Head of caudate nucleus (tissue), 42 donors: ENCODE measurements at places on chromosomes 7 and 10.

DNA sequence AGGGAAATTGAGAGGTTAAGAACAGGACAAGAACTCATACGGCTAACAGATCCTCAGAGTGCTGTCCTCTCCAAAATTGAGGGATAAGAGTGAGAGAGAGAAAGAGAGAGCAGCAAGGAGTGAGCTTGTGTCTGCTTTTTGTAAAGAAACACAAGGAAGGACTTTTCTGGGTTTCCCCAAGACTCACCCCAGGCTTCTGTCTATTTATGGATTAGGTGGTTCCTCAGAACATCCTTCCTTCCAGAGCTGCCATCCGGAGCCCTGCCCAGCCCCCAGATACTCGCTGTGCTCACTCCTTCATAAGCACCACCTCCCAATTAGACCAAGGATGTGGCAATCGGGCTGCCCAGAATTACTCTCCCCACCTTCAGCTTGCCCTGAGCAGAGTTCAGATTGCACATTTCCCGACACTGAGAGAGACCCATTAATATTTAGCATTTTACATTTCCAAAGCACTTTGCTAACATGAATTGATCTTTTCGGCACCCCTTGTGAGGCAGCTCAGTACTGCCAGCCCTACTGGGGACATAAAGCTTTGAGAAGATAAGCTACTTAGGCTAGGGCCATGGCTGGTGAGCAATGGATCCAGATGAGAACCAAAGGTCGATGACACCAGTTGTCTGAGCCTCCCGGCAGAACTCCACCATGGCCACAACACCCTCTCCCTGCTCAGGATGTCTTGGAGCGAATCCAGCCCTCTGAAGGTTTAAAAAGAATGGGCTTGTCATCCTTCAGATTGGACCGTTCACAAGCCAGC, 19.2 kb upstream of the R3HCC1L start:
- no peak for DNase-seq

DNA sequence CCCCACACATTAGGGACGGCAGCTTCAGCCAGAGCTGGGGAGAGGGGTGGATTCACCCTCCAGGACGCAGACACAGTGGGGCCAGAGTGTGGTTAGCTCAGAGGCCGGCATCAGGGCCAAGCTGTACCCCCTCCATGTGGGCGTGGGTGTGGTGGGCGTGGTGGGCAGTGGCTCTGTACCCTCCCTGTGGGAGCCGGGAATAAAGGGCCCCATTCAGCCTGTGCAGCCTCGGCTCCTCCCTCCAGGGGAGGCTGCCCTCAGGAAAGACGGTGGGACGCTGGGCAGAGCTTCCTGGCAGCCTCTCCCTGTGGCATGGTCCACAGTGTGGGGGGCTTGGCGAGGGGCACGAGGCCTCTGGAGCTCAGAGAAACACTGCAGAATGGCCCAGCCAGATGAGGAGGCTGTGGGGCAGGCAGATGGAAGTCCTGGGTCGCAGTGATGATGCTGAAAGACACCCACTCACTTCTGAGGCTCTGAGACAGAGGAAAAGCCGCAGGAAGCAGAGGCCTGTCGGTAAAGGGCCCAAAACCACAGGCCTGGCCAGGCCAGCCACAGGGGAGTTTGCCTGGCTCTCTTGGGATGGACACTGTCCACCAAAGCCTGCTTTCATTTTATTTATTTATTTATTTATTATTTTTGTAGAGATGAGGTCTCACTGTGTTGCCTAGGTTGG, 108.0 kb downstream of the SH3PXD2A start:
- DNase-seq = no peak

- DNase-seq = no peak
Measured at GRCh38 chr7:107622894-107623293, 37.7 kb upstream of the SLC26A4 start.

DNA sequence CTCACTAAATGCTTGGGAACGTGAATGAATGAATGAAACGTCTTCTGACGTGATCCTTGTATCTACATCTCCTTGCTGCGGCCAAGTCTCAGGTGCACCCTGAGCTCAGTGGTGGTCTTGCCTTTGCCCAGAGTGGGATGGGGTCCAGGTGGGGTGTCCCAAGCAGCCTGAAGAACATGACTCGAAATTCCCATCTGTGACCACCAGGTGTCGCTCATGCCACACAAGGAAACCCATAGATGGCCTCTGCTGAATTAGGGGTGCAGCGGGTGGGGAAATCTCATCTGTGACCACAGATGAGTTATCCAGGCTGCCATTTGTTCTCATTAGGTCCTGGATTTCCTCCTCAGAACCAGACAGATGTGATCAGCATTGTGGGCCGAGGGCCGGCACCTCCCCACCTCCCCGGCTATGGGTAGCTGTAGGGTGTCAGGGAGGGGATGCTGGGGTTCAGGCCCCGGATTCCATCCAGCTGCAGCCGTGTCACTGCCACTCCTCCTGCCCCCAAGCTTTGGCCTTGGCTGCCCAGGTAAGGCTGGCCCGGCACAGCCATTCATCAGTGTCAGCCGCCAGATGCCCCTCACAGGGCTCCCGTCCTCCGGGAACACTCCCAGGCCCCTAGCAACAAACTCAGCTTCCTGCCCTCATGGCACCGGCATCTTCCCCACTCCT, 21.0 kb upstream of the GNA12 start:
- DNase-seq = peak; percentile 80

DNA sequence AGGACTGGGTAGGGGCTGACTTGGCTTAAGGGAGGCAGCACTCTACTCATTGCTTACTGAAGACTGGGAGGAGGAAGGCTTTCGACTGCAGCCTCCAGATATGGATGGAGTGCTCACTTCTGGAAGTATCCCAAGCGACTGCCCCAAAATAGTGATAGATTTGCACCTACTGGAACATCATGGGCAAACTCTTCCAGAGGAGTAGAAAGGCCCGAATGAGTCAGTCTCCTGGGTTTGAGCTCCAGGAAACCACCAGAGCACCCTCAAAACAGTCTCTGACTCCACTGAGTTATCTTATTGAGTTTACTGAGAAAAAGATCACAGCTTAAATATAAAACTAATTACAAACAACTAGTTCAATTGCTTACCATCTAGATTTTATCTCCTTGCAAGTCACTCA, 37.2 kb upstream of the PDLIM1 start:
- DNase-seq = no peak

- no peak for DNase-seq
Measured at GRCh38 chr7:64888901-64889685, 14.0 kb upstream of the ZNF273 start.

GRCh38 chr7:2507208-2507916, 12.2 kb upstream of the LFNG start:
- DNase-seq = no peak

DNA sequence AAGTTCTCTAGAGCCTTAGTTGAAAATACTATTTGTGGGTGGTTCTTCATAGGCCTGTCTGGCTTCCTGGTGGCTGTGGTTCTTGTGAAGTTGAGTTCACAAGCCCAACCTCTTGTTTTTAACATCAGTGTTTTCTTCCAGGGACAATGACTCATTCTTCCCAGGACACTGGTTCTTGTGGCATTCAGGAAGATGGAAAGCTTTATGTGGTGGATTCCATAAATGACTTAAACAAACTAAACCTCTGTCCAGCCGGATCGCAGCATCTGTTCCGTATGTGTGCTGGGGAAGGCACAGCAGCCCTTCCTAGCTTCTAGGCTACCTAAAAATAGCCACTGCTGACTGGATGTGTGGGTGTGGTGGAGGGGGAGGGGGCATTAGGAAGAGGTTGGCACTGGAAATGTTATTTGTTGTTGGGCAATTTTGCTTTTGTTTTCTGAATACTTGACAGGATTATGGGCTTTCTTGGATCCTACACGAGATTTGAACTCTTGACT, 3.9 kb downstream of the LSMEM1 start:
- no peak for DNase-seq

GRCh38 chr10:1255118-1255517, 198.9 kb downstream of the WDR37 start:
- no peak for DNase-seq

- peak; percentile 80 for DNase-seq
Measured at GRCh38 chr10:79401015-79401921, 44.2 kb downstream of the ZCCHC24 start.

- DNase-seq = no peak
Measured at GRCh38 chr7:158779061-158780000, 50.0 kb downstream of the ESYT2 start.

DNA sequence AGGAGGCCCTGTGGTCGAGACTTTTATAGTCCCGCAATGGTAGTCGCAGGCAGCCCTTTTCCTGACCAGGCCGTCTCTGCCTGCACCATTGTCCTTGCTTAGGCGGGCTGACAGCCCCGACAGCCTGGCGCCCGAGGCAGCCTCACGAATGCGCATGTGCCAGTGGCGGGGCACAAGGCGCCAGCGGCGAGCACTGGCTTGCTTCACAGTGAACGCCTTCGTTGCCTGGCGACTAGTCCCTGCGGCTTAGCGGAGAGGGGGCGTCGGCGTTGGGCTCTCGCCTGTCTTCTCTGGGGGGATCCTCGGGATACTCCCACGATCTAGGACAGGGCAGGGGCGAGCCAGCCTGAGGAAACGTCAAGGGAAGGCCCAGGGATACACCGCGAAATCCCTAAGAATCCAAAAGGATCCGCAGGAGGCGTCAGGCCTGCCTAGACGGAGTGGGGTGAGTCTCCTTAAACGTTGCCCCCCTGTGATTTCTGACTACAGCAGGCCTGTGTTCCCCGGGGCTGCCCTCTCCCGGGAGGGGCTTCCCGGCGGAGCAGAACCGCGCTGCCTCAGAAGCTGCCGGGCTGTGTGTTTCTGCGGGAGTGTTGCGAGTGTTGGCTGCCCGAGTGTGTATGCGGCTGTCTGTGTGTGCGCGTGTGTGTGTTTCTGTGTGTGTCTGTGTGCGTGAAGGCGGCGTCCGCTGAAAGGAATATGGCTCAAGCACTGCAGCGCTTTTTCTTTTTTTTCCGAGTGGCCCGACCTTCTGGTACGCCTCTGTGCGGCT, 20.5 kb upstream of the ZNF273 start:
- peak; percentile 69 for DNase-seq

DNA sequence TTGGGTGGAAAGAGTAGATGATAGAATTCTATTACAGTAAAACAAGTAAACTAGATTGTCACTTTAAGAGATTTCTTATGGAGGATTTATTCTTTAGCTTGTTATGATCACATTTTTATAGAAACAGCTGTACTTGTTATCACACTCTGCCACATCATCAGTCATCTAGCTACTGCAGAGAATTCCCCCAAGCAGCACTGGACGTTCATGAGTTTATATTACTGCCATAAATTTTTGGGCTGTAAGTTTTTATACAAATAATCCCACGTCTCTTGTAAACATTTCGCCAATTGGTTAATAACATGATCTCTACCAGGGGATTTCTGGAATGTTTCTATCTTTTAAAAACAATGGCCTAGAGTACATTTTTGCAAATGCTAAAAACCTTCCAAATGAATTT, 238.8 kb downstream of the POLR1F start:
- DNase-seq = no peak

DNA sequence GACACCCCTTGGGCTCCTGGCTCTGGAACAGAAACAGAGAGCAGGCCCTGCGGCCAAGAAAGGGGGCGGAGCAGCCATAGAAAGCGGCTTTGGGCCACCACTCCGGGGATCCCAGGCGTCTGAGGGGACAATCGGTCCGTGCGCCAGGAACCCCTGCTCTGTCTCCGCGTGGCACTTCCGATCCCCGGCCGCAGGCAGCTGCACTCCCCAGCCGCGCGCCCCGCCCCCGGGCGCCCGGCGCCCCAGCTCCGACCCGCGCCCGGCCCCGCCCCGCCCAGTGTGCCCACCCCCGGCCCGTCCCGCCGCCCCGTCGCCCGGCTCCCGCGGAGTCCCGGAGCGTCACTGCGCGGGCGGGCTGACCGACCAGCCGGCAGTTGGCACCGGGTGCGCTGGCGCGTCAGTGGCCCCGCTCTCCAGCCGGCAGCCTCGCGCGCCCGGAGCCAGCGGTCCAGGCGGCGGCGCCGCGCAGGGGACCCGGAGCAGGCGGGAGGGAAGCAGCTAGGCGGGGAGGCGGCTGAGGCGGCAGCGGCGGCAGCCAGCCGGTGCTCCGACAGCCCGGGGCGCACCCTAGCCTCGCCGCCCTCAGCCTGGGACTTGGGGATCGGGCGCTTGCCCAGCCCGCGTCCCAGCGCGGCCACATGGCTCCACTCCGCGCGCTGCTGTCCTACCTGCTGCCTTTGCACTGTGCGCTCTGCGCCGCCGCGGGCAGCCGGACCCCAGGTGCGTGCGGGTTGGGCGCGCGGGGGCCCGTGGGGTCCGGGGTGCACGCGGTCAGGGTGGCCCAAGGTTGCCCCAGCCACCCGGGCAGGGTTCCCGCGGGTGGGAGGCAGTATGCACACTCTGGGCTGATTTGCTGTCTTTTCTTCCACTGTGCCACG, at the start of gene ADAMTS14:
Gene ADAMTS14, plus strand, starts transcription at position 342 of the 878 bp plus-strand sequence. Its CDS starts 297 bp downstream, at position 639.
- DNase-seq = peak; percentile 87

DNA sequence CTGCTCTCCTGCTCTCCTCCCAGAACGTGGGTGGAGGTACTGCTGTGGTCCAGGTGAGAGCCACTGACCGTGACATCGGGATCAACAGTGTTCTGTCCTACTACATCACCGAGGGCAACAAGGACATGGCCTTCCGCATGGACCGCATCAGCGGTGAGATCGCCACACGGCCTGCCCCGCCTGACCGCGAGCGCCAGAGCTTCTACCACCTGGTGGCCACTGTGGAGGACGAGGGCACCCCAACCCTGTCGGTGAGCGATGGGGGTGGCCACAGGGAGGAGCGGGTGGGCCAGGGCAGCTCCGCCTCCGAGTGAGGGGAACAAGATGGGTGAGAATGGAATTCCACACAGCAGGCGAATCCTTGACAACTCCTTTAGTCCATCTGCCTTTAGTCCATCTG, 22.1 kb upstream of the C10orf105 start:
- no peak for DNase-seq

GRCh38 chr7:110066843-110067242, 1024.1 kb upstream of the LRRN3 start:
- DNase-seq = no peak

GRCh38 chr10:47306387-47307210, 6.6 kb downstream of the GDF10 start:
- DNase-seq = no peak

DNA sequence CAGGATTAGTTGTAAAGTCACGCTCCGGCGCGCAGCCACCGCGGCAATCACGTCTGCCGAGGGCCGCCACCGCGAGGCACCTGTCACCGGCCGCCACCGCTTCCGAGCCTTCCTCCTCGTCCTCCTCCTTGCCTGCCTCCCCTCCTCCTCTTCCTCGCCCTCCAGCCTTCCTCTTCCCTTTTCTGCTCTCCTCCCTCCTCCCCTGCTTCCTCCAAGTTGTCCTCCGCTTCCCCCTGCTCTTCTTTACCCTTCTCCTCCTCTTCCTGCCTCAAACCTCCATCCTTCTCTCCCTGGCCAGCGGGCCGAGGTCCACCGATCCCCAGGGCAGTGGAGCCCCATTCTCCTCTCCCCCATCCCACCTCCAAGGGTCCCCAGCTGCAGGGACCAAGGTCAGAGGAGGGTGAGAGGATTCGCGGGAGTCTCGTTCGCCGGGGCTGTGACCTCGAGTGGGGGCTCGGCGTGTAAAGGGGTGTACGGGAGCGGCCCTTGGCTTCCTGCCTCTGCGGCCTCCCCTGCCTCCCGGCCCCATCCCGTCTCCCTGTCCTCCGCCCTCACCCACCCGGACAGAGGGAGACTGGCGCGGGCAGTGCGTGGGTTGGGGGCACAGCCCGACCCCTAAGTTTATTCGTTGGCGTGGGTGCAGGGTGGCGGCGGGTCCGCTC, 89.5 kb upstream of the PAX2 start:
- no peak for DNase-seq

GRCh38 chr10:132588301-132589013, 50.9 kb downstream of the INPP5A start:
- no peak for DNase-seq

GRCh38 chr10:73875139-73875475, 752 bp upstream of the CAMK2G start:
- DNase-seq = no peak

GRCh38 chr7:17554341-17555015, 256.0 kb downstream of the AHR start:
- no peak for DNase-seq
